SHP77 treated with DMSO at 0.1 percent for 48 hours (cell line): ENCODE measurements at places on chromosomes 12 and 14.

- no peak for DNase-seq
These were observed 19.0 kb upstream of the CLEC2A start for GRCh38 chr12:9951026-9951675.

GRCh38 chr12:12379831-12380730 is 23.2 kb downstream of the BORCS5 start:
- DNase-seq = no peak

DNA sequence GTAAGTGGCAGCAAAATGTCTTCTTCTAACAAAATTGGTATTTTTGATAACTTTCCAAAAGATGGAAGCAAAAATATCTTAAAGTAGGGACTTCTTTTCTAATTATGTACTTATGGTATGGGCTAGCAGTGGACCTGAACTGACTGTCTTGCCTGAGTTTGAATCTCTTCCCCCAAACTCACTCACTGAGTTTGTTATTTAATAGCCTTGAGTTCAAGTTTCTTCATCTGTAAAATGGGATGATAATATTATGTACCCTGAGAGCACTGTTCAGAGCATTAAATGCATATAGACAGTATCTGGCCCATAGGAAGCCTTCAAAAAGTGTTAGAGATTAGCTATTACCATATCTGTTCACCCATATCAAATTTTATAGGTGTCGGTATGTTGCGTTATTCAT is 210.4 kb upstream of the NUDT4 start:
- no peak for DNase-seq

- no peak for DNase-seq
These were observed 600 bp downstream of the PNN start for GRCh38 chr14:39175445-39176262.

GRCh38 chr12:74334780-74335179 is 202.9 kb upstream of the ATXN7L3B start:
- DNase-seq = no peak

- no peak for DNase-seq
These were observed 38.6 kb downstream of the BTG1 start for GRCh38 chr12:92107094-92107493.
